Left forelimb (tissue), 1 donor: ENCODE measurements at places on chromosomes 3 and 15.

DNA sequence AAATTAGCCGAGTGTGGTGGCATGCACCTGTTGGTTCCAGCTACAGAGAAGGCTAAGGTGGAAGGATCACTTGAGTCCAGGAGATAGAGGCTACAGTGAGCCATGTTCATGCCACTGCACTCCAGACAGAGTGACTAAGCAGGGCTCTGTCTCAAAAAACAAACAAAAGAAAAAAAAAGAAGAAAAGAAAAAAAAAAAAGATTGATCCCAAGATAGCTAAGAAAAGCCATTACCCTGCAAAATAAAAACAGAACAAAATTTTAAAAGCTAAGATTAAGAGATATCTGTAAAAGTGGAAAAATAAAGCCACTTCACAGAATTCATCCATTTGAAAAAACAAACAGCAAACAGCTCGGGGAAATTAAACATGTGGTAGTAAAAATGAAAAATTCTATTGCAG lies 23.8 kb downstream of the LRRC2 start:
- no peak for DNase-seq

- no peak for DNase-seq
Measured at GRCh38 chr3:47536221-47536891, 22.8 kb upstream of the ELP6 start.

DNA sequence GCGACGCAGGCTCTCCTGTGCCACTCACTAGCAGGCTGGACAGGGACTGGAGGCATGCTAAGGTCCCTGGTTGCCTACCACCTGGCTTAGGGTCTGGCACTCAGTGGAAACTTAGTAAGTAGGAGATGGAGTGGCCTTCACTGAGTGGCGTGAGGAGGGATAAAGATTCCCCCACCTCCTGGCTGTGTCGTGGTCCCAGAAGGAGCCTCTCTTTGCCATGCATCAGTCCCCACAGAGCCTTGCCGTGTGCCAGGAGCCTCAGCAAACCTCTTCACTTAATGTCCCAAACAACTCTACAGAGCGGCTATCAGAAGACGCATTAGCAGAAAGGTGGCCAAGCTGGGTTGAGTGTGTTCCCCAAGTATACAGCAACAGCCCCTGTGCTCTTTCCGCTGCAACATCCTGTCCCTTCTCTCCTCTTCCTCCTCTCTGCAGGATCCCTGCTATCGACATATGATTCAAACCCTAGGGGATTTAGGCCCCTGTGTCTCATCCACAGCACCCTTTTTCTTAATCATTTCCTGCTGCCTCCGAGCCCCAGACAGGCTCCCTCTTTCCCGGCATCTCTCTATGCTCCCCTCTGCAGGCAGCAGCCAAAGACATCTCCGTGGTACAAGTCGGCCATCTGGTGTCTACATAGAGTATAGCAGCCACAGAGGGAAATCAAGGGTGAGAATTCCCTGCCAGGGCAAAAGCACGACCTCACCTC lies 66.7 kb downstream of the SLC6A1 start:
- DNase-seq = peak; percentile 75

DNA sequence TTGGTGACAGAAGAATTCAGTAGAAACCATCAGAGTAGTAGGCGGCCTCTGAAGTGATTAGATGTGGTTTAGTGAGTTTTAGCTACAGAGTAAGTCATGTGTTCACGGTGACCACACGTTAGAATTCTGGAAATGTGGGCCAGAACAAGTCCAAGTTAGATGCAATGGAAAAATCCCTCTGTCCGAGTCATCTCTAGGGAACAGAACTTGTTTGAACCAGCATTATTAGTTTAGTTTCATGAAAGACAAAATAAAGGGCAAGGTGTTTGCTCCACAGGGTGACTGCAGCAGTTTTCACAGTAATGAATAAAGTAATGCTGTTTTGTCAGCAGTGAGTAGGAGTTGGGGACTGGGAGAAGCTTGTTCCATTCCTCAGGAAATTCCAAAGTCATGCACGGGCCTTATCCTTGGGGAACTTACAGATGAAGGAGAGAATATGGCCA lies 100.2 kb downstream of the CGNL1 start:
- no peak for DNase-seq

GRCh38 chr3:160027541-160028195 lies 39.0 kb downstream of the IL12A start:
- DNase-seq = no peak

GRCh38 chr3:47865192-47865591 lies 62.3 kb downstream of the DHX30 start:
- DNase-seq = no peak

- peak; percentile 47 for DNase-seq
Measured at GRCh38 chr15:25171111-25171811, 216.5 kb downstream of the SNRPN start.

DNA sequence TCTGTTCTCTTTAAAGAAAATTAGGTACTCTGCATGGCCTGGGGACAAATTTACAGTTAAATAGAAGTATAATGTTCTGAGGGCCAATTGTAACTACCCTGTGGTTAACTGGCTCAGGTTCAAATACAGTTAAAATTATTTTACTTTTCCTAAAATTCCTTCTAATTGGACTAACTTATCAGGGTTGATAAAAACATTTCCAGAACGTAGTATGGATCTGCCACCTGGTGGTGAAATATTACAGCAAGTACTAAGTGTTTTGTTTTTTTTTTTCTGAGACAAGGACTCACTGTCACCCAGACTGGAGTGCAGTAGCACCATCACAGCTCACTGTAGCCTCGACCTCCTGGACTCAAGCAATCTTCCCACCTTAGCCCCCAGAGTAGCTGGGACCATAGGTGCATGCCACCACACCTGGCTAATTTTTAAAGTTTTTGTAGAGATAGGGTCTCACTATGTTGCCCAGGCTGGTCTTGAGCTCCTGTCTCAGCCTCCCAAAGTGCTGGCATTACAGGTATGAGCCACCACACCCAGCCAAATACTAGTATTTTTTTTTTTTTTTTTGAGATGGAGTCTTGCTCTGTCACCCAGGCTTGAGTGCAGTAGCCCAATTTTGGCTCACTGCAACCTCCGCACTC lies 29.2 kb downstream of the NEO1 start:
- DNase-seq = no peak

- DNase-seq = no peak
Measured at GRCh38 chr3:3919316-3919715, 120.1 kb downstream of the LRRN1 start.

DNA sequence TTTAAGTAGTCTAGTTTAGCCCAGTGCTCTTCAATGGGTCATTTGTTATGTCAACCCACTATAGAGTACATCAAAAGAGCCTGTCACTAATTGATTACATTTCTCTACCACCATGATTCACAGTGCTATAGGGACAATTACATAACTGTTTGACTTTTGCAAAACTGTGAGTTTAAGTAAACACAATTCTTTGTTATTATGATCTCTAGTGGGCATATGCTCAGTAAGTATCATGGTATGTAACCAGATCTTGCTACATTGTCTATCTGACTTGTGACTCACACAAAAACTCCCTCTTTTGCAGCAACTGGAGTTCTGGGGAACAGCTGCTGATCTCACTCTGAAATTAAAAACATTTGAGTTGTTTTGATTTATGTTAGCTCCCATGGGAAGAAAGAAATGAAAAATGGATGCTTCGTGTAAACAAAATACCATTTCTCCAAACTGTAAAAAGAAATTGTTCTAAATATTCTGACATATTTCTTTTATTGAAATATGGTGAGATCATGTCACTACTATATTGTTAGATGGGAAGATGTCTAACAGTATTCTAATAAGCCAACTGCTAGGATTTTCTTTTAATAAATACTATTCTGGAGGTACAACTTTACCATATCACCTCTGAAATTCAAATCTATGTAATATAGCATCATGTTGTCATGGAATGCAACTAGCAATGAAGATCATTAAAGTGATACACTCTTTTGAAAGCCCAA lies 470.4 kb downstream of the ROBO1 start:
- no peak for DNase-seq

DNA sequence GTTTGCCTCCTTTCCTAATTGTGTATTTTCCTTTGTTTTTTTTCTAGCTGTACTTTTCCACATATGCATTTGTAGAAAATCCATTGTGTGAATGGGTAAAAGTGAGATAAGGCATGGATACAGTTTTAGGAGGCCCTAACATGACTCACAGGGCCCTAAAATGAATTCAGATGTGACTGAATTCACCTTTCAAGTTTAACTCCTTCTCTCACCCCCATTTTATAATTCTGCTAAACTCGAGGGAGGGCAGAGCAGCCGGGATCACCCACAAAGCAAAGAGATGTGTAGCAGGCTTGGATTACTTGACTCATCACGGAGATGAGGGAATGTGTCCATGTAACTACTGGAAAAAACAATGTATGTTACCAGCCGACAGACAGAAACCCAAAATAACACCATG lies 59.9 kb downstream of the FOXP1 start:
- no peak for DNase-seq

- no peak for DNase-seq
Measured at GRCh38 chr15:51759557-51760070, 8.2 kb downstream of the TMOD2 start.

GRCh38 chr15:80457896-80458295 lies 53.7 kb downstream of the ARNT2 start:
- no peak for DNase-seq

GRCh38 chr3:51338632-51339031 lies 46.5 kb upstream of the MANF start:
- no peak for DNase-seq

DNA sequence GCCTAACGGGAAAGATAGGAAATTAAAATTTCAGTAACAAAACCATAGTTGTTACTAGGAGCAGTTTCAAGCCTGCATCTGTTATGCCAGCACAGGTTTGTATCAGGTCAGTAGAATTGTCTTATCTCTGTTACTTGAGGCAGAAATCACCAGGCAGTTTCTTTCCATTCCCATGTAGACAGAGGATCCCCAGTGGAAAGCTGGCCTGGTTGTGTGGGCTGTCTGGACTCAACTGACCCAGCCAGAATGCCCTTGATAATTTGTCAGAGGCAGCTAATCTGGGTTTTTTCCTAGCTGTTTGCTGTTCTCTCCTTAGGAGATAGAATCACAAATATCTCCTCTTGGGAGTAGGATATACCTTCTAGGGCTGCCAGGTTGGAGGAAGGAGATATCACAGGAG lies 1044.7 kb downstream of the IGSF11 start:
- DNase-seq = no peak

GRCh38 chr3:177906126-177906511 lies 630.1 kb upstream of the KCNMB2 start:
- DNase-seq = no peak

DNA sequence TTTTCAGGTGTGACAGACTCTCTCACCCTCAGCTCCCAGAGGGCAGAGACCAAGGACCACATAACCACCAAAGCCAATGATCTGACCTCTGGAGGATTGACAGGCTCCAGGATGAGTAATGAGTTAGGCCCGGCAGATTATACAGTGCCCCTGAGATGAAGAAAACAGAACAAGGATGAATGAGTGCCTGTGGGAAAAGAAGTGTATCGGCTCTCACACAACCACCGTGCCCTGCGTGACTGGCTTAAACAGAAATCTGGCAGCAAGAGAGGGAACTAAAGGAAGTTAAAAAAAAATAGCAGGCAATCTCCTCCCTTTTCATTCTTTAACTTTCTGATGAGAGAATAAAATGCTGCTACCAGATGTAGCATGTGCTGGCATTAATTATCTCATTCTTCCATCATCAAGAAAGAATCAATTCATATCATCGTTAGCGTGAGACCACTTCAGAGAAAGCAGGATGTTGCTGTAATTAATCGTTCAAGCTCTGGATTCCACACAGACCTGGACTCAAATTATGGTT lies 227.5 kb upstream of the COL8A1 start:
- DNase-seq = no peak

DNA sequence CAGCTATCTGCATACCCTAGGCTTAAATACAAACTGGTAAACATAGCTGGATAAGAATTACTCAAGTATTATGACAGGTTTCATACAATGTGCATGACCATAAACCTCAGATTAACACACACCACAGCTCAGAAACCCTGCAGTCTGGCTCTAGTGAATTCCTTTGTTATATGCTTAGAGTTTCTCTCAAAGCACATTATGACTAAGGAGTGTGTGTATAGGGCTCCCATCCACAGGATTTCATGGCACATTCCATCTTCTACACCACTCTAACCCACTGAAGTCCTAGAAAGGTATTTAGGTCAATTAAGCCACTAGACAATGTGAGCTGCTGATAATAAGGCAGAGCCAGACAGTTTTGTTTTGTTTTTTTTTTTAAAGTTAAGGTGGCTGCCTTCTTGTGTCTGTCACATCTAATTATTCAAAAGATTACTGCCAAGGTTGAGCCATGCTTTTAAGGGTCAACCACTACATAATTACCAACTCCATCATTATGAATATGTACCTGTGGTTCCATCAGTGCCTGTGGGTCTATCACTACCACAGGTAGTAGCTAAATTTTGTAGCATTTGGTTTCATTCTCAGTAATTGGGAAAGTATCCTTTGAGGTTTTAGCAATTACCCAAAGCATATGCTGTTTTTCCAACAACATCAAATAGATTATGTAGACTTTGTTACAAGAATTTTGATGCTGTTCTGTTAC lies 107.0 kb downstream of the ALCAM start:
- no peak for DNase-seq

- DNase-seq = no peak
Measured at GRCh38 chr3:30083315-30083714, 523.1 kb upstream of the TGFBR2 start.

- no peak for DNase-seq
Measured at GRCh38 chr3:146277953-146278631, 27.2 kb upstream of the PLSCR4 start.

DNA sequence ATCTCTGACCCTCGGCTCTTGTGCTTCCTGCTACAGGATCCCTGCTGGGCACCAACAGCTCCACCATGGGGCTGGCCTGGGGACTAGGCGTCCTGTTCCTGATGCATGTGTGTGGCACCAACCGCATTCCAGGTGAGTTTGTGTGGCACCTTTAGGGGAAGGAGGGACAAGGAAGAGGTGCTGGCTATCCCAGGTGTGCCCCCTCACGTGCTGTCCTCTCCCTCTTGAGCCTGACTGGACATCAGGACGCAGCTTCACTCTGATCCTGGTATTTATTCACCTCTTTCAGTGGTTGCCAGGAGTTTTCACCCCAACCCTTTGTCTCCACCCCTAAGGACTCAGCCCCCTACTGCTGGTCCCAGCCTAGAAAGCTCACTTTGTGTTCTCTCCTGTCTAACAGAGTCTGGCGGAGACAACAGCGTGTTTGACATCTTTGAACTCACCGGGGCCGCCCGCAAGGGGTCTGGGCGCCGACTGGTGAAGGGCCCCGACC lies 960 bp downstream of the THBS1 start:
- DNase-seq = no peak

GRCh38 chr15:44102675-44103254 lies 92.3 kb downstream of the FRMD5 start:
- DNase-seq = no peak

GRCh38 chr15:38231436-38231835 lies 21.2 kb upstream of the SPRED1 start:
- DNase-seq = no peak

- DNase-seq = no peak
Measured at GRCh38 chr3:66196633-66197032, 24.2 kb upstream of the SLC25A26 start.

- DNase-seq = no peak
Measured at GRCh38 chr3:40524222-40524567, 565 bp upstream of the ZNF621 start.
